ENCODE measurements at places on chromosomes 7 and 10.

DNA sequence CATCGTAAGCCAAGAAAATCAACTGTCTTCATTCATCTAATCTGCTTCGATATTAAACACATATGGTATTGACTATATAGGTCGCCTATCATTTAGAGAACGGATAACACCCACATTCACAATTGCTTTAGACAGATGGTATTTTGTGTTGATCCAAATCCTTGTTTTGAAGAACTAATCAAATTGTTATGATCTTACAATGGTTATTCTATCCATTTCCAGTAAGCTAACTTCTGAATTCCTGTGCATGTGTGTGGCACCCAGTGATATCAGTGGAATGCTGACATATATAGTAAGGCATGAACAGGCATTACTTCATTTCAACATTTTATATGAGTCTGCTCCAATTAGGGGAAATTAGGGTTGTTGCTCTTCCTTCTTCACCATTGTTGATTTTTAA lies 98.8 kb downstream of the SEMA3E start:
- peak; percentile 74 for DNase-seq

DNA sequence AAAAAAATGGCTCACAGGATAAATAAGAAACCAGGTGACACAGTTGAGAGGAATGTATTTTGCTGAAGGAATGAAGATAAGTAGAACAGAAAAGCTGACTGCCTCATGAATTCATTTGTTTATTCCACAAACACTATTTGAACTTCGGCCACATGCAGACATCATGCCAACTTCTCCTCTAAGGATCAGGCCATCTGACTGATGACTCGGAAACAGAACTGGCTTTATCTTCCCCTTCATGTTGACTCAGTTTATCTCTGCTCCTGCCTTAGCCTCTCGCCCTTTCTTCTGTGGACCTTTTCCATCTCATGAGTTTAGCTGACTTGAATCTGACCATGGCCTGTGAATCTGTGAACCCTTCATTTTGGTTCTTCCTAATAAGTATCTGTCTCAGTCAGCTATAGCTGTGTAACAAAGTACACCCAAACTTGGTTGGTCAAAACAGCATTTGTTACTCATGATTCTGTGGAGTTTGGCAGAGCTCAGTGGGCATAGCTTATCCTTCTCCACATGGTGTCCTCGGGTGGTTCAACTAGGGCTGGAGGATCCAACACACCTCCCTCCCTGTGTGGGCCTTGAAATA lies 44.0 kb upstream of the GRID1 start:
- DNase-seq = peak; percentile 72

- no peak for DNase-seq
These were observed 687.3 kb upstream of the CELF2 start for GRCh38 chr10:10330418-10330817.

DNA sequence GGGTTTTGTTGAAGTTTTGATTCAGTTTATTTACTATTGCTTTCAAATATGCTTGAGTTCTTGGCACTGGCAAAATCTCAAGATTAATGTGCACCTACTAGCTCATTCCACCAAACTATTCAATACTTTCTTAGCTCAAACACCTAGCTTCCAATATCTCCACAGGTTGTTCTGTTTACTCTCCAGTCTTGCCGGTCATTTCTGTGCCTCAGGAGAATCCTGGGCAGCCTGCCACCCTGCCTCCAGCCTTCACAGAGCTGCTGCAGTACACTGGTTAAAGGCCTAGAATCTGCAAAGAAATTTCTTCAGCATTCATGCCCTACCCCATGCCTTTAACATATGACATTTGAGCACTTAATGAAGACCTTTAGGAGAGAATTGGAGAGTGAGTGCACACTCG lies 4.0 kb upstream of the TMEM106B start:
- no peak for DNase-seq

- DNase-seq = no peak
These were observed 384.4 kb downstream of the PARD3 start for GRCh38 chr10:34430685-34431084.

- peak; percentile 94 for DNase-seq
These were observed 93.1 kb upstream of the PDE1C start for GRCh38 chr7:32163141-32163806.

DNA sequence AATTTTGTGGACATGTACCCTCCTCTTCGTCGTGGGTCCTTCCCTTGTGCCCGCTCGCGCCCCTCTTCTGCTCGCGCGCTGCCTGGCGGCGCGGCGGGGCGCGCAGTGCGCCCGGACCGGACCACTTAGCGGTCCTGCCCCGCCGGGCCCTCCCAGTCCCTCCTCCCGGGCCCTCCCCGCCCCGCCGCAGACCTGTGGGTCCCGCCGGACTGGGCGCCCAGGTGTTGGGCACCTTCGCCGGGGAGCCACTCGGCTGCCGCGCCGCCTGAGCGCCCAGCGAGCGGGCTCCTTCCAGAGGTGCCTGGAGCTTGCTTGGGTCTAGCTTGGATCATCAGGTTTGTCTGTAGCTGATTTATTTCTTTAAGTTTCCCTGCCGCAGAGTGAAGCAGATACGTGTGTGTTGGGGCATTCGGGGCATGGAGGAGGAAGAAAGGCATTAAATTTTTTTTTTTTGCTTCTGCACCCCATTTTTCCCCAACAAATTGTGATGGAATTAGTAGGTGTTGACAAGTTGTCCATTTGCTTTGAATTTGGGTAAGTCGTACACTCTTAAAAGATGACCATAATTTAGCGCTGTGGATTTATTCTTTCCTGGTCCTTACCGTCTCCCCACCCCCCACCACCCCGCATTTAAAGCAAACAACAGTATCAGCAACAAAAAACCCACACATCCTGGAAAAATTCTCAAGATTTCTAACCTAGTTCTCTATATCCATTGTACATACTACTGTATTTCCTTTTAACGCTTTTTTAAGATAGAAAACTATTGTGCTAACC lies 905 bp downstream of the C1GALT1 start:
- peak; percentile 65 for DNase-seq

Measured in GM23248 (cell line).